ENCODE measurements at places on chromosomes 2 and 18.
A peak's percentile ranks its signal among the peaks of the same experiment; 100 is the strongest.

- DNase-seq = no peak
Measured at GRCh38 chr2:19367326-19367725, 8.9 kb upstream of the OSR1 start.

- DNase-seq = no peak
Measured at GRCh38 chr2:238251331-238251730, 11.5 kb upstream of the HES6 start.

- no peak for DNase-seq
Measured at GRCh38 chr2:39545957-39546356, 108.9 kb upstream of the MAP4K3 start.

DNA sequence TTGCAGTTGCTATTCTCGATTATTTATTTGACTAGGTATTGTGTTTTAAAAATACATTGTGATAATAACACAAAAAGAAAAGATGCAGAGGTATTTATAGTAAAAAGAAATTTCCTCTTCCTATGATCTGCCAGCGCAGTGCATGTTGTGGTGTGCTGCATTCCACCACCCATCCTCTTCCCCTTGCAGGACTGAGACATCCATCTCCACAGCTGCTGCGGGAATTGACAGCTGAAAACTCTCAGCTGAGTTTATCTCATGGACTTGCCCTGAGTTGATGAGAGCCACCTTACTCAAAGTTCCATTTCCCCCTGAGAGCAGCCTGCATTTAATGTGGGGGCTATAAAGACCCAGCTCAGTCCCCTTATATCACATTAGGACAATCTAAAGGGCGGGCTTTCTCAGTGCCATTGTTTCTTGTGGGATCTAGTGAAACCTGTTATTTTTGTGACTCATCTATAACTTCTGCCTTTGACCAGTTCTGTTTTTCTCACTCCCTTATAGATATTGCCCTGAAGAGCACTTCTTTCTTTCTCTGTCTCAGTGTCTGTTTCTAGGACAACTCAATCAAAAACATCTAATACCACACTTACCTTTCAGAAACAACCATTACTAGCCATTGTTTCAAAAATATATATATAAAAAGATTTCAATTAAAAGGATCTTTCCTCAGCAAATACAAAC lies 698.5 kb downstream of the NR4A2 start:
- DNase-seq = no peak

DNA sequence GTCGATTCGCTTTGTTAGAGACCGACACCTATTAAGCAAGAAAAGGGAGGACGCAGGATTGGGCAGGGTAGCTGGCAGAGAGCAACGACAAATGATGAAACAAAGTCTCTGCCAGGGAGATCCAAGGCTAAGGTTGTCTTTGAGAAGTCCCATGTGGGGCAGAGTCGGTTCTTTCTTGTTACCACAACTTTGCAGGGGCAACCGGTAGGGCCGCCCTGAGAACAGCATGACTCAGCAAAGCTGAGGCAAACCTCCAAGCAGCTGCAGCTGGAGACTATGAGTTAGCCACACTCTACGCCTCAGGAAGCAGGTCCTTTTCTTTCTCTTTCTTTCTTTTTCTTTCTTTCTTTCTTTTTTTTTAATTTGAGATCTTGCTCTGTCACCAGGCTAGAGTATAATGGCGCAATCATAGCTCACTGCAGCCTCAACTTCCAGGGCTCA lies 452.3 kb upstream of the ID2 start:
- no peak for DNase-seq

- no peak for DNase-seq
Measured at GRCh38 chr2:105895990-105896764, 151.5 kb downstream of the NCK2 start.

DNA sequence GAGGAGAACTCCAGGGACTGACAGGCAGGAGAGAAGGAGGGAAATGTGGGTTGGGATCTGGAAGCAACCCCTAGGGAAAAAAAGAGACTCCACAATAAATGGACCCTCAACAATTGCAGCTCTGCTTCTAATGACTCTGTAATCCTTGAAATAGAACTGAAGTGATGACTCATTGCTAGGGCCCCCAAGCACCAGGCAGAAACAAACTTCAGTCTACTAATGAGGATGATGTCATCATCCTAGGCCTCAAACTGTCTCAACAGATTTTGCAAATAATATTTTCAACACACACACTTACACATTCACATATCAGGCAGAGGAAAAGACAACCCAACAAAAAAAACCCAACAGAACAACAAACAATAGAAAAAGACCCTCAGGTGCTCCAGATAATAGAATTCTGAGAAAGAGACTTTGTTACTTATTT lies 143.3 kb downstream of the HDAC4 start:
- DNase-seq = no peak

- DNase-seq = no peak
Measured at GRCh38 chr2:217993138-217993537, 9.7 kb downstream of the TNS1 start.

DNA sequence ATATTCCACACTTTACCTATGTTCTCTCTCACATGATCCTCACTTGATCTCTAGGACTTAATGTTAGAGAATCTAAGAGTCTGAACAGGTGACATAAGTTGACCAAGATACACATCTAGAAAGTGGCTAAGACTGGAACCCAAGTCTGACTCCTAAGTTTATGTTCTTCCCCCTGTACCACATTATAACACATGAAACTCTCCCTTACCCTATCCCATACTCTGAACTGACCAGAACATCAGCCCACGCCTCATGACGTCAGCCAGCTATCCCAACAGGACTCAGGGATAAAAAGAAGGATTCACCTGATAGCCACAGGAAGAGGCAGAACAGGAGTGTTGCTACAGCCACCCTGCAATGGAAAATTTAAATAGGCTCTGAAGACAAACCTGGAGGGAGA lies 392.2 kb downstream of the ZEB2 start:
- DNase-seq = no peak

GRCh38 chr2:237223201-237223861 lies 137.6 kb downstream of the COPS8 start:
- DNase-seq = no peak

- peak; percentile 11 for DNase-seq
Measured at GRCh38 chr2:221570321-221570935, 1.7 kb downstream of the EPHA4 start.

GRCh38 chr2:160145471-160145870 lies 54.6 kb downstream of the ITGB6 start:
- DNase-seq = no peak

DNA sequence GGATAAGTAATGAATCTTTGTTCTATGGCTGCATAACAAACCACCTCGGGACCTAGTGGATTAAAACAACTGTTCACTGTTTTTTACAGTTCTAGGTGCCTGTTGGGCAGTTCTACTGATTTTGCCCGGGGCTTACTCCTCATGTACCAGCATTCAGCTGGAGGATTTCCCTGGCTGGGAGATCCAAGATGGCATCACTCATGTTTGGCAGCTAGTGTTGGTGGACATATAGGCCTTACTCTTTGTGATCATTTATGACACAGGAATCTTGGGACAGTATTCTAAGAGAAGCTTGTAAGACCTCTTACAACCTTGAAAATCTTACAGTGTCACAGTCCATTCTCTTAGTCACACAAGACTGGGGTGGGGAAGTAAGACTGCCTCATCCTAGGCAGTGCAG lies 4.6 kb downstream of the MARCHF7 start:
- no peak for DNase-seq

DNA sequence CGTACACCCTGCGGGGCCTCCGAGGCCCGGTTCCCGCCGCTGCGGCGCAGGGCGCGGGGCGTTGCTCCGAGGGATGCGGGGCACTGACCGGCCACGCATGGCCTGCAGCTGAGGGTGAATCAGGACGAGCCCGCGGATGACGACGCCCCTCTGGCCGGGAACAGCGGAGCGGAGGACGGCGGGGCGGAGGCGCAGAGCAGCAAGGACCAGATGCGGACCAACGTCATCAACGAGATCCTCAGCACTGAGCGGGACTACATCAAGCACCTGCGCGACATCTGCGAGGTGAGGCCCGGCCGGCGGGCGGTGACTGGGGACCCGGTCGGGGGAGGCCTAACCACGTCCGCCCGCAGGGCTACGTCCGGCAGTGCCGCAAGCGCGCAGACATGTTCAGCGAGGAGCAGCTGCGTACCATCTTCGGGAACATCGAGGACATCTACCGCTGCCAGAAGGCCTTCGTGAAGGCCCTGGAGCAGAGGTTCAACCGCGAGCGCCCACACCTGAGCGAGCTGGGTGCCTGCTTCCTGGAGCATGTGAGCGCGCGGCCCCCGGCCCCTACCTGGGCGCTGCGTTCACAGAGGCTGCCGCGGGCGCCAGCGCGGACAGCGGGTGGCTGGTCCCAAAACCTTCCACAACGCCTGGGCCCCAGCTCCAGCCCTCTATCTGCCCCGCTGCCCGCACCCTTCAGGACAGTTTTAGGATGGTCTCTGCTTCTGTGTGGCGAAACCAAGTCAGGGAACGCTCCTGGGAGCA lies 53.2 kb downstream of the FAM168B start:
- no peak for DNase-seq

DNA sequence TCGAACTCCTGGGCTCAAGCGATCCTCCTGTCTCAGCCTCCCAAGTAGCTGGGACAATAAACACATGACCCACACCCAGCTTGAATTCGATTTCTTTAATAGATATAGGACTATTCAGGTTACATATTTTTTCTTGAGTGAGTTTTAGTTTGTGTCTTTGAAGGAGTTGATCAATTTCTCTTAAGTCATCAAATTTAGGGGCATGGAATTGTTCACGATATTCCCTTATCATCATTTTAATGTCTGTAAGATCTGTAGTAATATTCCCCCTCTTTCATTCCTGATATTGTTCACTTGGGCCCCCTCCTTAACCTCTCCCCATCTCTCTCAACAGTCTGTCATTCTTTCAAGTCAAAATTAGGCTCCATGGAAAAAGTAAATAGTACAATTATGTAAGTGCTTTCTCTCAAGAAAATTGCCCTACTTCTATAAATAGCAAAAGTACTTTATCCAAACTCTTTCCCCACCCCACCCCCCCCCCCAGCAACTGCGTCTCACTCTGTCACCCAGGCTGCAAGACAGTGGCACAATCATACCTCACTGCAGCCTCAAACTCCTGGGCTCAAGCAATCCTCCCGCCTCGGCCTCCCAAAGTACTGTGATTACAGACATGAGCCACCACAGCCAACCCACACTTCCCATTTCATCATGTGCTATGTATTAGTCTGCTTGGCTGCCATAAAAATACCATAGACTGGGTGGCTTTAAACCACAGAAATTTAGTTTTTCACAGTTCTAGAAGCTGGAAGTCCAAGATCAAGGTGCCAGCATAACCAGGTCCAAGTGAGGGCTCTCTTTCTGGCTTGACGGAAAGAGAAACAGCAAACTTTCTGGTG lies 20.1 kb downstream of the WDR33 start:
- DNase-seq = no peak

- no peak for DNase-seq
Measured at GRCh38 chr2:43948370-43948769, 47.4 kb downstream of the LRPPRC start.

DNA sequence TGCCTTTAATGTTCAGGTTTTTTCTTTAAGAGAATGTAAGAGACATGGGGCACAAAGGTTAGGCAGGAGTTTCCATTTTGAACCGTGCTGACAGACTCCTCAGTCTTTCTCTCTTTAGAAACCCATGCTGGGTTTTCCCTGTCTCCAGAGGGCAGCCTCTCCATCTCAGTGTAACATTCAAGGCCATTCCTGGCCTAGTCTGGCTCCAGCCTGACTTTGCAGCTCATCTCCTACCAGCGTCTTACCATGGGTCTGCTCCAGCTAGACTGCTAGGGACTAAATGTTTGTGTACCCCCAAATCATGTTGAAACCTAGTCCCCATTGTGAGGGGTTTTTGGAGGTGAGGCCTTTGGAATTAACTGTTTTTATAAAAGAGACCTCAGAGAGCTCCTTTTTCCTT lies 9.8 kb upstream of the CLIP4 start:
- DNase-seq = no peak

DNA sequence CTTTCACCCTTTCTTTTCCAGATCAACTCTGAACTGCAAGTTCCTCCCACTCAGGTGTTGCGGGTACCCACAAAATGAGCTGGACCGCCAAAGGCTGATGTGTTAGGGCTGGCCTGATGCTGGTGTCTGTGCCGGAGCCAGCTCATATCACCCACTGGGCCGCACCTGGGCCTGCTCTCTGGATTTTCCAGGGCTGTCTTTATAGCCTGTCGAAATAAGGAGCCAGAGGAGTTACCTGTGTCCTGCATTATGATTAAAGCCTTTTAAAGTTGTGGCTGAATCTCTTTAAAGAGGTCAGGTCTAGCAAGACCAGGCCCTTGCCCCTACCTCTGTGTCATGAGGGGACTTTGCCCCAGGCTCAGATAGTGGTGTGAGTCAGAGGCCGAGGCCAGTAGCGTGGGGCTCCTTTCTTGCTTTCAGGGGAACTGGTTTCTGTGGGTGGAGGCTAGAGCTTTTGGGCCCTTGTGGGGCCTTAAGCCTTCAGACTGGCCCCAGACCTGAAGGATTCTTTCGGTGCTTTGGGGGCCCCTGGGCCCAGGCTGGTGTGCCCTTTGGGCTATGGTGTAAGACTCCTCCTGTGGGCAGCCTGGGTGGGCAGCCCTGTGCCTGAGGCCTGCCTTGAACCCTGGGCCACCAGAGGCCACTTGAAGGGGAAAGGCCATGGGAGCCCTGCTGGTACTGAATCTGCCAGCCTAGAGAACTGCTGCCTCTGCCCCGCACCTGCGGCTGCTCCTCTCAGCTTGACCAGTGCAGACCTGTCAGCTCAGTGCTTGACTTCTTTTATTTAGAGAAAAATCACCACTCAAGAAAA lies 21.3 kb downstream of the OTOF start:
- no peak for DNase-seq

GRCh38 chr18:23274638-23275482 lies 139.6 kb downstream of the CABLES1 start:
- no peak for DNase-seq

- no peak for DNase-seq
Measured at GRCh38 chr2:238473014-238473413, 46.3 kb downstream of the ASB1 start.

- no peak for DNase-seq
Measured at GRCh38 chr18:70337139-70337972, 48.5 kb downstream of the SOCS6 start.

- peak; percentile 22 for DNase-seq
Measured at GRCh38 chr2:48471048-48471474, 58.9 kb upstream of the STON1 start.

DNA sequence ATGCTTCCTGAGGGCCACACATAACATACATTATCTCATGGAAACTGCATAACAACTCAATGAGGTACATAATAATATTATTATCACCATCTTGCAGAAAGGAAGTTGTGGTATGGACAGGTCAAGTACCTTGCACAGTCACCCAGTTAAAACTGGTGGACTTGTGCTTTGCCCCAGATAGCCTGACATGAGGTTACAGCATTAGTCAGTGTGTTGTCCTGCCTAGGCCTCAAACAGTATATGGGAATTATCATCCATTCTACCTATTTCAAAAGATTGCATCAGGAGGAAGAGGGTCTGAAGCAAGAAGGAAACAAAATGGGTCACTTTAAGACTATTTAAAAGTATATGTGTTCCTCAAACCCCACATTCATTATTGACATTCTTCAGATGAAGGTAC lies 5.4 kb upstream of the ANTXR1 start:
- DNase-seq = no peak

DNA sequence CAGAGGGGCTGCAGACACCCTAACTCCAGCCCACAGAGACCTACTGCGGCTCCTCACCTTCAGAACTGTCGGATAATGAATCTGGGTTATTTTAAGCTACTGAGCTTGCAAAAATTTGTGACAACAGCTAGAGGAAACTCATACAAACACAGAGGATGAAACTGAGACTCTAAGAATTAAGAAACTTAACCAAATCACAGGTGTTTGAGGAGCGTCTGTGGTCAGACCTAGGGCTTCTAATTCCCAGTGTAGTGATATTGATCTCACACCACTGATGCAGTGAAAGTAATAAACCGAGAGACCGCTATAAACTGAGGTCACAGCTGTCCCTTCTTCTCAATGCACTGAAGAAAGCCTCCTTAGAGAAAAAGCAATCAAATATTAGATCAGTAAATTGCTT lies 110.1 kb downstream of the RGPD3 start:
- DNase-seq = no peak
